ENCODE measurements at places on chromosomes 3 and 15. TPM values are rescaled to one million over a fixed set of nuclear protein-coding genes. Genes with fewer than 3 reads are reported as not detected.

The GOLGA8S gene
- total RNA-seq: 0.19 TPM

DNA sequence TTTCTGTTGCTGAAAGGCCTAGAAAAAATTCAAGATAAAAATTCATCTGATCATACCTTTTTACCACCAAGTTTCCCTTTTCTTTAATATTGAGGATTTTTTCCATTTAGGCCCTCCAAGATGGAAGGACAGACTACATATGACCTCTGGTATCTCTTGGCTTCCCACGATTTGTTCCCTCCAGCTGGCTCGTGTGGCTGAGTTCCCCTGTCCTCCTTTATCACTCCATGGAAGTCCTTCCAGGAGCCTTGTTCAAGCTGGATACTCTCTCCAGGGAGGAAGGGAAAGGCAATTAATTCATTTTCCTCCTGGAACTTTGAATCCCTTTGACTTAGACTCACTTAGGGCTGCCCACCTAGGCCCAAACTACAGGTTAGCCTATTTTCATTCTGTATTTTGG, 110.6 kb downstream of the CFAP44 start:
- no peak for DNase-seq

The NCEH1 gene
- 4.0 TPM for total RNA-seq

The KY gene
- total RNA-seq: 0.19 TPM

GRCh38 chr3:9779075-9779593, 9.4 kb upstream of the CAMK1 start:
- DNase-seq: no peak

GRCh38 chr3:154168998-154169795, 48.0 kb downstream of the ARHGEF26 start:
- no peak for DNase-seq

DNA sequence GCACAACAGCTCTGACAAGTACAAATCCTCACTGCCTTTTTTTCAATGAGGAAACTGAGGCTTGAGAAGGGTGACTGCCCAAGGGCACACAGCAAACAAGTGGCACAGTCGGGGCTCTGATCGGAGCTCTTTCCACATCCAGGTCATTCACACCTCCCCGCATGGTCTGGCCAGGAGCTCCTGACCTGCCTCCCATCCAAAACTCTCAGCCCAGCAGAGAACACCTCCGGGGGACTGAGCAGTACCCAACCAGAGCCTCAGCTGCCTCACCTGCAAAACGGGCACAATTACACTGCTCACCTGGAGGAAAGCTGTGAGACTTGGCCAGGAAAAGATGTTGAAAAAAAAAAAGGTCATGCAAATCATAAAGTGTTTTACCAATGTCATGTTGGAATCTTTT, 36.5 kb downstream of the WNT7A start:
- DNase-seq: no peak
